H4 (cell line): ENCODE measurements at places on chromosomes 13 and 19. TPM values are rescaled to one million over a fixed set of nuclear protein-coding genes. Genes with fewer than 3 reads are reported as not detected.

Gene SDHAF1
- 40.4 and 61.9 TPM in 2 replicates for total RNA-seq

Gene ZNF600
- 4.4 and 5.8 TPM in 2 replicates for total RNA-seq

Gene TNNI3
- not detected in 2 replicates for total RNA-seq

Gene C1QTNF9B
- not detected in 2 replicates for total RNA-seq

Gene NLRP11
- total RNA-seq, result 2.1 and 2.4 TPM in 2 replicates

Gene ZNF726
- 8.9 and 9.3 TPM in 2 replicates for total RNA-seq

Gene CCDC194
- total RNA-seq, result not detected in 2 replicates

Gene RDH8
- total RNA-seq, result not detected in 2 replicates

Gene ATXN8OS
- not detected in 2 replicates for total RNA-seq

Gene CGB5
- 0.33 and 3.3 TPM in 2 replicates for total RNA-seq

Gene CGB8
- 1.5 TPM in 1 of 2 replicates, not detected in the other for total RNA-seq

Gene KCNJ14
- 0.23 and 0.41 TPM in 2 replicates for total RNA-seq

Gene OR7C2
- not detected in 2 replicates for total RNA-seq

Gene MBD3L2
- total RNA-seq, result not detected in 2 replicates

Gene ACER1
- total RNA-seq, result not detected in 2 replicates

Gene RAP2A
- 17.6 and 19.0 TPM in 2 replicates for total RNA-seq

Gene DCT
- 0.14 and 0.27 TPM in 2 replicates for total RNA-seq

Gene ZNF557
- 14.2 and 17.7 TPM in 2 replicates for total RNA-seq
